Hematopoietic multipotent progenitor cell (in vitro differentiated cells): ENCODE measurements at places on chromosomes 7 and 10. TPM values are rescaled to one million over a fixed set of nuclear protein-coding genes. Genes with fewer than 3 reads are reported as not detected.

- DNase-seq: no peak
Measured at GRCh38 chr10:133618851-133619250, 7.7 kb downstream of the FRG2B start.

Gene MRLN
- not detected for total RNA-seq

DNA sequence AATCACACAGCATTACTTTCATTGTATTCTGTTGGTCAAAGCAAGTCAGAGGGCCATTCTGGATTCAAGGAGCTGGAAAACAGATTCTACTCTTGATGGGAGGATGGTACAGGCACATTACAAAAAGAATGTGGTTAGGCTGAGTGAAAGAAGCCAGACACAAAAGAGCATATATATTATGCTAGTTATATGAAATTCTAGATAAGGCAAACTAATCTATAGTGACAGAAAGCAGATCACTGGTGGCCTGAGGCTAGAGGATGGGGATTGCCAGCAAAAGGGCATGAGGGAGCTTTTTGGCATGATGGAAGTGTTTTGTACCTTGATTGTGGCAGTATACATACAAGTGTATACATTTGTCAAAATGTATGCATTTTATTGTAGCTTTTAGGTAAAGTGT, 96.8 kb downstream of the SPAG6 start:
- DNase-seq: no peak

DNA sequence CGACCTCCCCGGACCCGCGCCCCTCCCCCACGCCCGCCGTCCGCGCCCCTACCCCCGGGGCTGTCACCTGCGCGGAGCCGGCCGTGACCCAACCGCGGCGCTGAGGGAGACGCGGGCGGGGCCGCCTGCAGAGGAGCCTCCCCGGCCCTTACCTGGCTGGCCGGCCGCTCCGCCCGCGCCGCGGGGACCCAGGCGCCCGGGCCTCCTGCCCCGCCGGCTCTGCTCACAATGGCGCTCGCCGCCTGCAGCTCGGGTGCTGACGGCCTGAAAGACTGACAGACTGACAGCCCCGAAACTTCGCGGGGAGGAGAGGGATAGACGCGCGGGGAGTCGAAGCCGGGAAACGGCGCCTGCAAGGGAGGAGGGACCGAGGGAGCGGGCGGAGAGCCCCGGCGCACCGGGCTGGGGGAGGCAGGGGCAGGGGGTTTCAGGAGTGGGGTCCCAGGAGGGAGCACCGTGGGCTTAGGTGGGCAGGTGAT, 393 bp downstream of the ZNF467 start:
- DNase-seq: no peak

GRCh38 chr7:7922684-7923385, 45.8 kb upstream of the GLCCI1 start:
- no peak for DNase-seq

GRCh38 chr10:9081253-9081652, 1026.8 kb downstream of the GATA3 start:
- DNase-seq: no peak

DNA sequence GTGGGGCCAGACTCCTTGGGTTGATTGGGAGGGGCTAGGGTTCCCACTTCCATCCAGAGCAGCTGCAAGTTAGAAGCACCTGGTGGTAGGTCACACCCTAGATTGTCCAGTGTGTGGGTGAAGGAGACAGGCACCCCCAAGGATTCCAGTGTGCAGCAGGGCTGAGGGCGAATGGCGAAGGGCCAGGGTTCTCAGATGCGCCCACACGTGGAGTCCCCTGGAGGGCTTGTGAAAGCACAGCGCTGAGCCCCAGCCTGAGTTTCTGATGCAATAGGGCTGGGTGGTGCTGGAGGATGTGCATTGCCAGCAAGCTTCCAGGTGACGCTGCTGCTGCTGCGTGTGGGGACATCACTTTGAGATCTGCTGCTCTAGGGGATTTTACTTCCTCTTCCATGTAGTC, 25.4 kb downstream of the TBATA start:
- peak; percentile 26 for DNase-seq

DNA sequence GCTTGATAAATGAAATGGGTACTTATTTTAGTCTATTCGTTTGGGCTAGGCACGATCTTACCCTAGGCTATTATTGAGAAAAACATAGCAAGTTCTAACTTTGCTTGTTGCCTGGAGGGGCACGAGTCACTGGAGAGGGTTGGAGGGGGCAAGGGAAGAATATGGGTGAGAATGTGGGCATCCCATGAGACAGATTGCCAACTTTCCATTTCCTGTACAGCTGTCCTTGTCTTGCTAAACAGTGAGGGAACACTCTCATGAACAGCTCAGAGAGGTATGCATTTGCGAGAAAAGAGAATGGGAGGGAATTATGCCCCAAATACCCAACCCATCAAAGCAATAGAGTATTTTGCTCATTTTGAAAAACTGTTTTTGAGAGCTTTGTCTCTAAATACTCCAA, 9.2 kb downstream of the CDHR3 start:
- no peak for DNase-seq

DNA sequence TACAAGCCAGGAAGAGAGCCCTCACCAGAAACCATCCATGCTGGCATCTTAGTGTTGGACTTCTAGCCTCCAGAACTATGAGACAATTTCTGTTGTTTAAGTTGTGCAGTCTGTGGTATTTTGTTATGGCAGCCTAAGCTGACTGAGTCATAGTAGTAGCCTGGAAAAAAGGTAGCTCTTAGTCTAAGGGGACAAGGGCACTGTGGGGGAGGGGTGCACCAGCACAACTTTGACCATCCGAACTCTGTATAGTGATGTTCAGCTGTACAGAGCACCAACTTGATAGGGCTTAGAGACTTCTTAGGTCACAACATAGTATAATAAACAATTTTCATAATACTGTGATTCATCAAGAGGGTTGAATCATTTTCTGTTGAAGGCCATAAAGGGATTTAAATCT, 14.3 kb downstream of the EIF4EBP2 start:
- DNase-seq: no peak

GRCh38 chr7:30445770-30446169, 32.8 kb downstream of the NOD1 start:
- DNase-seq: peak; percentile 2

- DNase-seq: no peak
Measured at GRCh38 chr7:77457779-77458178, 41.6 kb upstream of the GSAP start.

DNA sequence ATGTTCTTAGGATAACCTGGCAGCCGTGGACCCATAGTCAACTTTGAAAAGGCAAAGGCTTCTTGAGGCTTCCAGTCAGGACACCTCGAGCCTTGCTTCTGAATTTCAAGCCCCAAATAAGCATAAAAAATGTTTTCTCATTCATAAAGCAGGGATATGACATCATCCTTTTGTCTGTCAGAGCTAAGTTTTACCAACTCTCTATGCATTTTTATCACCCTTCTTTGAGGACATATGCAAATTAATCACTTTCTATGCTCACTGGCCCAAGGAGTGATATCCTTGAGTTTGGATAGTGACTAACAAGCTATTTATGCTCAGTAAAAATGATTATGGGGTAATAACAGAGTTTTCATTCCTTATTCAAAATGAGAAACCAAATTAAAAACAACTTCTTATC, 159.4 kb downstream of the ANLN start:
- no peak for DNase-seq

Gene ZCCHC24
- total RNA-seq: 2.2 TPM

- no peak for DNase-seq
Measured at GRCh38 chr7:28082071-28082470, 98.5 kb downstream of the JAZF1 start.

GRCh38 chr10:80760914-80761371, 223.2 kb downstream of the SH2D4B start:
- no peak for DNase-seq

DNA sequence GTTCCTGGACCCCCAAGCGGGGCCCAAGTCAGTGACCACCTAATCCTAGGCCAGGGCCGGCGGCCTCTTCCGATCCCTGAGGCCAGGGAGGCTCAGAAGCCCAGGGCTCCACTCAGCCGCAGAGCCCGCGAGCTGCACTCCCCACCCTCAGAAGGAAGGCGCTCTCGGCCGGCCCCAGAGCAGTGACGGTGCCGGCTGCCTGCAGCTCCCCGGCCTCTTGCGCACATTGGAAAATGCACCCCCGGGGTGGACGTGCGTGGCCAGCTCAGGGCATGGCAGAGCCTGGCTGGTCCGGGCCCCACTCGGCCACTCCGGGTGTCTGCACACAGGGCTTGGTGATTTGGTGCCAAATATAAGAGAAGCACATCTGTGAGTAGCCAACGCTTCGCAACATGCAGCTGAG, 269.1 kb downstream of the PTPRN2 start:
- no peak for DNase-seq

Gene HECW1
- not detected for total RNA-seq

- DNase-seq: no peak
Measured at GRCh38 chr10:123945325-123945920, 53.8 kb upstream of the CPXM2 start.

DNA sequence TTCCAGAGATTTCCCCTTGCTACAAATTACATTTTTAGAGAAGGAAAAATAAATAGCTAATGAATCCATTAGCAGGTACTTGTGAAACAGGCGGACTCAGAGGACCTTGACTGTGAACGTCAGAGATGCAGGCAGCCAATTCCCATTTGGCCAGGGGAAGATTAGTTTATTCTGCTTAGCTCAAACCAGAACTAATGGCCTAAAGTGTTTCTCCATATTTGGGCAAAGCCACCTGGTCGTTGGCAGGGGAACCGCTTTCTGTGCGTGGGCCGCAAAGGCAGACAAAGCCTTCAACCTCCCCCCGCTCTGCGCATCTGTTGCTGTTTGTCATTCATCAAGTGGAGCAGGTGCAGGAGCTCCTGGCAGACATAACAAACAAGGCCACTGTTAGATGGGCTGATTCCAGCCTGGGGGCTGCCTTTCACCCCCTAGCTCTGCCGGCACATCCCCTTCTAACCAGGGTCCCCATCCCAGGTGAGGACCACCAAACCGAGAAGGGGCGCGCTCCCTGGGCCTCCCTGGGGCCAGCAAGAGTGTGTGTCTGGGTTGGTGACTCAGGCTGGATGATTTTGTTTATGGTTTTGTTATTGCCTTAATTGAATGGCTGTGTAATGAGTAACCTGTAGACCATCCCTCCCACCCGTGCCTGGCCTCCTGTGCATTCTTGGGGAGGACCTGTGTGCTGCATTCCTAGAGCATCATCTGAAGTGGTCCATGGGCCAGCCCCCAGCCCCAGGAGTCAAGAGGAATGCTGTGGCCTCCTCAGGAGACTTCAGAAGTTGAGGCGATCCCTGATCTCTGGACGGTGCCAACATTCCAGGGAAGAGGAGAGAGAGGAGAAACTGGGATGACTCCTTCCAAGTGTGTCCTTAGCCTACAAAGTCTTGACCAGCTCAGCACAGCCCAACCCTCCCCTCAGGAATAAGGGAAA, 14.5 kb upstream of the CPA1 start:
- DNase-seq: no peak

GRCh38 chr10:3419719-3420495, 247.3 kb upstream of the PITRM1 start:
- DNase-seq: no peak

DNA sequence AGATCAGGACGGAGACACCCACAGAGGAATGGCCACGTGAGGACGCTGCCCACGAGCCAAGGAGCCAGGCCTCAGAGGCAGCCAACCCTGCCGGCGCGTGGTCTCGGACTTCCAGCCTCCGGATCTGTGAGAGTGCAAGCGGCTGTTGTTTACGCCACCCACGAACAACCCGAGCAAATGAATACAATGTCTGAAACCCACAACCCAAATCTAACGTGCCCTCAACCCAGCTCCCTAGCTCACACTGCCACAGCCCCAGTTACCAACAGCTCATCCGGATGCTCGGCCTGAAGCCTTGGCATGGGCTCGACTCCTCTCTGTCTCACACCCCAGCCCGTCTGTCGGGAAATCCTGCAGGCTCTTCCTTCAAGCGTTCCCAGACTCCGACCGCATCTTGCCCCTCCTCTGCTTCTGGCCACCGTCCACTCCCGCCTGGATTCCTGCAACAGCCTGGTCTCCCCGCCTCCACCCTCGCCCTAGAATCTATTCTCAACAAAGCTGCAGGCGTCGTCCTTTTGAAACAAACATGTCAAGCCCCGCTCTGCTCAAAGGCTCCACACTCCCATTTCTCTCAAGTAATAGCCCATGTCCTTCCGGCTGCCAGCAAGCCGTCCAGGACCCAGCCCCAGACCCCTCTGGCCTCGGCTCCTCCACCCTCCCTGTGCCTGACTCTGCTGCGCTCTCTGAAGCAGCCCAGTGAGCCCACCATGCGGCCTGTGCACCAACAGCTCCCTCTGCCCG, 35.3 kb downstream of the STK32C start:
- DNase-seq: no peak

- DNase-seq: no peak
Measured at GRCh38 chr7:72751978-72752377, 76.0 kb downstream of the TYW1B start.

- DNase-seq: peak; percentile 21
Measured at GRCh38 chr7:115008465-115009114, 86.7 kb downstream of the MDFIC start.

DNA sequence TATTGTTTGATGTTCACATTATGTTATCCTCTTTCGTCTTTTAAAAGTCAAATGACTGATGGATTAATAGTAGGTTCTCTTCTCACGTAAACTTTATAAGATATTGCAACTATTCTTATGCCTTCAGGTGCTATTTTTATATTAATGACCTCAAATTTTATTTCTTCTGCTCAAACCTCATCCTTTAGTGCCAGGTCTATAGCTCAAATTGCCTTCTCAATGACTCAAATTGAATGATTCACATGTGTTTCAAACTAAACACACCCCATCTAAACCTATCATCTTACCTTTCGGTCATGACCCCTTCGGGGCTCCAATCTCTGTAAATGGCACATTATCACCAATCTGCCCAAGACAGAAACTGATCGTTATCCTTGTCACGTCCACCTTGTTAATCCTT, 22.0 kb upstream of the LIPF start:
- DNase-seq: no peak

GRCh38 chr7:116432527-116432916, 67.0 kb upstream of the CAV2 start:
- DNase-seq: no peak

GRCh38 chr7:7524121-7524520, 11.6 kb downstream of the COL28A1 start:
- no peak for DNase-seq

- no peak for DNase-seq
Measured at GRCh38 chr7:129073738-129074137, 18.8 kb upstream of the TNPO3 start.

Gene AP5Z1
- total RNA-seq: 53.3 TPM

DNA sequence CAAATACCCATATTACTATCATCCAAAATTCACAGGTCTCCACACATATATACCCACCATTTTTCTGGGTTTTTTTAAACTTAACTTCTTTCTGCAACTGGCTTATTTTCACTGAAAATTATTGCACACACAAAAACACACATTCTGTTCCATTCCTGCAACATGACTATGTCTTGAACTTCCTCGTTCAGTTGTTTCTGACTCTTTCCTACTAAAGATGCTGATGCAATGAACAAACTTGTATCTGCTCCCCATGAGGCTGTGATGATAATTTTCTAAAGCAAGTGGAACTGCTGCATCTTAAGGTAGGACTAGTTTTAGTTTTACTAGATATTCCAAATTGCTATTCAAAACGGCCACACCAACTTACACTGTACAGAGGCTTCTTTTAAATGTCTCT, 77.7 kb downstream of the OSBPL3 start:
- DNase-seq: no peak

GRCh38 chr10:10564081-10564794, 453.4 kb upstream of the CELF2 start:
- no peak for DNase-seq
